ENCODE measurements at places on chromosomes 1 and 21.

DNA sequence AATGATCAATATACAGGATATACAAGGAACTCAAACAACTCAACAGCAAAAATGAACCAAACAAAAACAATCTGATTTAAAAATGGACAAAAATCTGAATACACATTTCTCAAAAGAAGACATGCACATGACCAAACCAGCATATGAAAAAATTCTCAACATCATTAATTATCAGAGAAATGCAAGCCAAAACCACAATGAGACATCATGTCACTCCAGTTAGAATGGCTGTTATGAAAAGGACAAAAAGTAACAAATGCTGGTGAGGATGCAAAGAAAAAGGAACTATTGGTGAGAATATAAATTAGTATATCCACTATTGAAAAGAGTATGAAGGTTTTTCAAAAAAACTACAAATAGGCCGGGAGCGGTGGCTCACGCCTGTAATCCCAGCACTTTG, 42.0 kb downstream of the FCRL3 start:
- no peak for DNase-seq

DNA sequence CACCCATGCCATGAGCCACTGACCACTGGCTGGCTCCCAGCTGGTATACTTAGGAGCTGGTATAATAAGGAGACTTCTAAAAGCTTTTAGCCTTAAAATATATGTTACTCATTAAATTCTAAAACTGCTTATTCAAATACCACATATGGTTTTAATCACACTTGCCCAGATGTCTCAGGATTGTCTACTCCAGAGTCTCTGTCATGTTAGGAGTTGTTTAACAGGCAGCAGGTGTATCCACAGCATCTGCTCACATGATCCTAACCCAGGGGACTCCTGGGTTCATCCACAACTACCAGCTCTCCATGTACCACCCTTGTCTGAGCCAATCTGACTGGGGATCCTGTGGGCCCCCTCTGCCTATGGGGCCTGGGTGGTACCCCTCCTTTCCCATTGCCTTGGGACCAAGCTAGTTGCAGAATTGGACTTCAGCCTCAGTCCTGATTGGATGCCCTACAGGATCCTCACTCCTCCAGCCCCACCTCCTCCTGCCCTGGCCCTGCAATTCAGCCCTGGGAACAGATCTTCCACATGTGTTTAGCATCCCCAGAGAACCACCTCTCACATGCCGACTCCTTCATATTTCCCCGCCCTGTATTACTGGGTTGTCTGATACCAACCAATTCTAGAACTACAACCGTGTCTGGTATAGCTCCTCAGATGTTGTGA, 61.3 kb downstream of the BCAR3 start:
- no peak for DNase-seq

- no peak for DNase-seq
These were observed 770 bp upstream of the RC3H1 start for GRCh38 chr1:174022976-174023277.

DNA sequence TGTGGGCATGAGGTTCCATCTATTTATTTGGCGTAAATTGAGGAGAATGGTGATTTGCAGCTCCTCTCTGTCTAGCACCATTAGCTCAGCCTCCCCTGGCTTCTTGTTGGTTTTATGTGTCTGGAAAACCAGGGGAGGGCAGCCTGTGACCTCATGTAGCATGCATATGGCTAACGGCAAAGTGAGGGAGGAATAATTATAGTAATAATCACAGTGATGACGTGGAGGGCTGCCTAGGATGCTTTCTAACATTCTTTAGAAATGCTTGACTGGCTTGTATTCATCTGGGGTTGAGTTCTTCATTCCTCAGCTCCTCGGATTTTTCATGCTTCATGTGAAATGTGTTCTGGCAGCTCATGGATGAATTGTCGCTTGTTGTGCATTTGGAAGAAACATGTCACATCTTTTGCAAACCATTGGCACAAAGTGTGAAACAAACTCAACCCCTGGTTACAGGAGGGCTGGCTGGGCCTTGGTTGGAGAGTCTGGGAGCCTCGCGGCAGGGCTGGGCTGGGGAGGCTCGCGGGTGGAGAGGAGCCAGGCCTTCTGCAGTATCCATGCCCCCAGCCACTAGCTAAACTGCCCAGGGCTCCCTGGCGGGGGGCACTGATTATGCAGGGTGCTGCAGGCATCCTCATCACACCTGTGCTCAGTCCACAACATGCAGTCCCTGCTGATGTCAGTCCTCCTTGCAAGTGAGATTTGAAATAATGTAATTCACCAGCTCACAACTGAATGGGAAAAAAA, 149.6 kb downstream of the DISC1 start:
- DNase-seq = no peak

DNA sequence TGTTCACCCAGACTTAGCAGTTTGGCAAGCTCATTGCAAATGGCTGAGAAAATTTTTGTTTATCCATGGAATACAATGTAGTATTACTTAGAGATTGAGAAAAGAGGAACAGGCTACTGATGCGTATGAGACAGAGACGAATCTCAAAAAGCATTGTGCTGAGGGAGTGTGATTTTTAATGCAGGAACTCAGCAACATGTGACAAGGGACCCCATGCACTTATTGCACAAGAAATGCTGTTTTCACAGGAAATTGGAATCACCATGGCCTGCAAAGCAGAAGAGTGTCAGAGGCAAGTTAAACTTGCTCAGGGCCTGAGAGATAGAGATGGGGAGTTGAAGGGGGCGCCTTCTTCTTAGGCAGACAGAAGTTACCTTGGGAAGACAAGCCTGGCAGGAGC, 32.6 kb upstream of the TLR5 start:
- DNase-seq = no peak

DNA sequence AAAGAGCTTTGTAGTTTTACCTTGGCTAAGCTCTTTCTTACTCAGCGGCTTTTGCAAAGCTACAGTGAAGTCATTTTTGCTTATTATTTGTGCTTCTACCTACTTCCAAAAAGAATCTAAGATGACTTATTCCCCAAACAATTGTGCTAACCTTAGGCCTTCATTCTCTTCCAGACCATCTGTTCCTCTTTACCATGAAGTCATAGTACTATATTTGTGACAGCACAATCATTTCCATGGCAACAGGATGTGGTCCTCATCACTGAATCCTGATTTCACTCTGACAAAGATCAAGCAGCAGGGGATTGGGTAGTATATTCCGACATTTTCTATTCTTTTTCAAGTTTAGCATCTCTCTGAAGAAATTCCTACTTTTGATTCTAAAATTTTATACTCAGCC, 24.8 kb upstream of the NMNAT2 start:
- no peak for DNase-seq

GRCh38 chr1:48229317-48229716, 6.8 kb downstream of the SLC5A9 start:
- no peak for DNase-seq

DNA sequence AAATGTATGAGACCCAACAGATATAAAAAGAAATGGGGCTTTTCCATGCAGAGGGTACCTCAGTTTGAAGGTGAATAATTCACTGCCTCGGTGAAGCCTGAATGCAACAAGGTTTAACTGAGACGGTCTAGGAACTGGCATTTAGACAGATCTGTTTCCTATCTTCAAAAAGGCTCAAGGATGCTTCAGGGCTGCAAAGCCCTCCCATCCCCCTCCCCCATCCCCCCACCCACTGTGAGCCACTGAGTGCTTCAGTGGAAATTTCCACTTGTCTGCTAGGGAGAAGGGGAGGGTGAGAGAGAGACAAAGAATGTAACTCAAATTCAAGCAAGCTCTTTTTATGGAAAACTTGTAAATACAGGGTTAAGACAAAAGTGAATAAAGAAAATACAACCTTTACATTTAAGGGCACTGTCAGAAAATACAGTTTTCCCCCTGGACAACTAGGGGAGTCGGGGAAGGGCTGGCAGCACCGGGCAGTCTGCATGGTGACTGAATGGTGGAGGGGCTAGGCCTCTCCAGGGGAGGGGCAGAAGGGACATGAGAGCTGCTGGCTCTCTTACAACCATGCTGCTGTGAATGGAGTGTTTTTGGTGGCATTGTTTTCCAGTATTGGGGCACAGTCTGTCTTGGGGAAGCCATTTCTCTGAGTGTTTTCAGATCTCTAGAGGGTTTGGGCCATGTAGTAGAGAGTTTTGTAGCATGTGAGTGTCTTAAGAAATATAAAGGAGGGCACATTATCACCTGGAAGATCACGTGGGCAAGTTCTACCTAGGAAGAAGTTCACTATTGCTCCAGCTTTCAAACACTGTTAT, 56.7 kb downstream of the MRPS6 start:
- DNase-seq = no peak

DNA sequence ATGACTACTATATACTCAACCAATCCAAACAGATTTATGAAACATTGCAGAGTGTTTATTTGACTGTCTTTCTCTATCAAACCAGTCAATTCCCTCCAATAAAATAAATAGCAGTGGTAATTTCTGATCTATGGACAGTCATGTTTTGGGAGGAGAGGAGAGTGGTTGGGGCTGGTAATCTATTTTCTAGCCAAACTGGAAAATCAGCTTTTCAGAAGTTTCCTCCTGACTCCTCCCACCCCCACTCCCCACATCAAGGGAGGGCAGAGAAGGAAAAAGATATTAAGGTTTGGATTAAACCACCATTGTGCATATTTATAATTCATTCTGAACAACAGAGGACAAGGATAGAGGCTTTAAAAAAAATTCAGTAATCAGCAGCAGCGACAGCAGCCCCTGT, 69.4 kb upstream of the SOX13 start:
- DNase-seq = no peak

DNA sequence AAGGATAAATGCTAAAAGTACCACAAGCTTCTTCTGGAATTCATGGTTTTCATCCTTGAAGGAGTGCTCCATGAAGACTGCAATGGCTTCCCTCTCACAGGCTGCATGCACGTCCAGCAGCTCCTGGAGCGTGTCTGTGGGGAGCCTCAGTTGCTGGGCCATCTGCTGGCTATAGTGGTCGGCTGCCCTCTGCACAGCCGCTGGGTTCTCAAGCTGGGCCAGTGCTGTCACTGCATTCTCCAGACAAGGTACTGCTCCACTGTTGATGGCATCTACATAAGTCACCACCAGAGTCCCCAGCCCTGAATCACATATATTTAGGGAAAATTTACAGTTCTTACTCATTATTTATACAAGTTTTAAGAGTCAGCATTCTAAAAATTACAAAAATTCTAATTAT, 8.7 kb downstream of the GBP4 start:
- DNase-seq = no peak

- DNase-seq = no peak
These were observed 8.3 kb upstream of the FASLG start for GRCh38 chr1:172650474-172651193.

Measured in activated T-cell treated with anti-CD3 and anti-CD28 coated beads for 24 hours (primary cell).